MM.1S (cell line): ENCODE measurements at places on chromosomes 4 and X.

- no peak for DNase-seq
Observed at GRCh38 chr4:152273343-152273742, 262.5 kb downstream of the FBXW7 start.

DNA sequence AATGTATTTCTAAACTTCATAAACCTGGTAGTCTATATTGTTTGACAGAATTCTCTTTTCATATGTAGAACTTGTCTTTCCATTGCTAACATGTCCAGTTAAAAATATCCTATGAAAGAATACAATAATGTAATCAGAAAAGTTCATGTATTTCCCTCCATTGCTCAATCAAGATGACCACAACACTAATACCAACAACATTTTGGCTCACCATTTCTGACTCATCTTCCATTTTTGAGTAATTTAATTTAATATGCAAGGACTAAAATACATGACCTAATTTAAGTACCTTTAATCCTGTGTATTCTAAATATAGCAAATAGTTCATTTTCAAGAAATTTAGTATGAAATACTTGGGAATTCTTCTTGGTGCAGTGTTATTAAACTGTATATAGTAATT is 239.5 kb upstream of the GPC4 start:
- no peak for DNase-seq

DNA sequence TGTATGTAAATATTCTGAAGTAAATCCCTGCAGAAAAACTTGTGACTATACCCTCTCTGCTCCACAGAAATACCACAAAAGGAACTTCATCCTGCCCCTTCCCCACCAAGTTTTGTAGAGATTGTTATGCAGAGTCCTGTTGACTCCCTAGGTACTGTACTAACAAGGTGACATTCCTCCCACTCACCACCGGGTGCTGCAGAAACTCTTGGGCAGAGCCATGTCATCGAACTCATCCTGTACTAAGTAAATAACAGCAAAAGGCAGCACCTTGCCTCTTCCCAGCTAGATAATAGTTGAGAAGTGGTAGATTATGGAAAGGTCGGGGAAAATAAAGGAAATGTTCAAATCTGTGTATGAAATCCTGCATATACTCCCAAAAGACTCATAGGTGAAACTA is 233.3 kb downstream of the STPG2 start:
- DNase-seq, result peak; percentile 12

DNA sequence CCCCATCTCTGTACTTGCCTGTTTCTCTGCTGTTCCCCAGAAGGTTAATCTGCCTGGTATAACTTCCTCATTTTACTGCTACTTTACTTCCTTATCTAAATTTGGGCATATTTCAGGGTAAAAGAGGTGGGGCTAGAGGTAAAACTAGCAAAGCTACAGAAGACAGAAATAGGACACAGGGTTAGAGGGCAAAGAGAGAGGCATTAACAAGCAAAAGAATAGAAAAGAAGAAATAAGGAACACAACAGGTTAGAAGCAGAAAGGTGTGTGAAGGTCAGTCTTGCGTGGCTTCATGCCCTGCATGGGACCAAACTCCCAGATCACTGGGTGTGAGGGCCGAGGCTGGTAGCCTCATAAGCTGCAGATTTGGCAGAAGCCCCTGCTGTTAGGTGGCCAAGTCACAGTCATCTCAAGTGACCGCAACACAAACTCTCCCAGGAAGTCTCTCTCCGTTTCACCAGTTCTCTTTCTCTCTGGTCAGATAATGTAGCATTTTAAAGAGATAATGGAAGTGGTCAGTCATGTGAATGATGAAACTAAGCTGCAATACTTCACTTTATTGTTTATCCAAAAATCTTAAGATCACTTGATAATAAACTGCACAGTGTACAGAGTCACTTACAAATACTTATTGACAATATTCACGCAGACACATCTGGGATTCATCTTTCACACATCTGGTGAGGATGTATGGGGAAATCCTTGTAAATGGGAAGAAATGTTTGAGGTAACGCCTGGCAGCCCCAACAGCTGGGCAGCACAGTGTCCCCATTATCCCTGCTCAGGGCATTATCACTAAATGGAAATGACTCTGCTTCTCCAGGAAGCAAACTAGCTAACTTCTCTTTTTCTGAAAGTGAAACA is 16.4 kb downstream of the TMEM154 start:
- DNase-seq, result peak; percentile 60

GRCh38 chr4:147785129-147785528 is 53.2 kb downstream of the ARHGAP10 start:
- DNase-seq, result no peak

DNA sequence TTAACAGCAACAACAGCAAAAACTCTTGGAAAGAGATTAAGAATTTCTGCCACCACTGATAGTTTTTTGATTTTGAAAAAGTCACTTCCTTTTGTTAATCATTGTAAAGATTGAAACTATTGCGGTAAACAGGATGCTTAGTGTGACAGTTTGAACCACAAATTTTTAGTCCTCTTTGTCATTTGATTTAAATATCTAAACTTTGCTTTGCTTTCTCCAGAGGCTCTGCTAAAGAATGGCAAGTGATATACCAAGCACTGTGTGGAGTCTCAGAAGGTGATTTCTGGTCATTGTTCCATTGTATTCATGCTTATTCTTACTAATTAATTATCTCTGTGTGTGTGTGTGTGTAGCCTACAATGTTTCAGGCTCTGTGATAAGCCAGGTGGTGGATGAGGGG is 155.6 kb downstream of the BMPR1B start:
- peak; percentile 16 for DNase-seq

- DNase-seq, result peak; percentile 52
Observed at GRCh38 chr4:99404595-99405287, 30.4 kb downstream of the ADH7 start.

GRCh38 chr4:179803857-179804256 is 2361.6 kb upstream of the AGA start:
- DNase-seq, result no peak

DNA sequence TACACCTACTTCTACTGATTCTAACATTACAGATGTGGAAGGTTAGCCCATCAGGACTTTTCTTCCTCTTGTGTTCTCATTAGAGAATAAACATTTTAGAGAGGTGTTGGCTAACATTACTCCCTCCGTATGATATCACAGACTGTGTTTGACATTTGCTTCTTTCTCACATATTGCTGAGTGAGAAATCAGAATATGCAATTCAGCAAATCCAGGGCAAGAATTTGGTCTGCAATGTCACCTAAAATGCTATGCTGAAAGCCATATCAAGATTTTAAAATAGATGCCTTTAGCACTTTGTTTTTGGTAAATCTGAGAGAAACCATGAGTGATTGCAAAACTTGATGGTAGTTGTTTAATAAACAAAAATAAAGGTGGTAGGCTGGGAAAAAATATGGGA is 319.1 kb downstream of the C4orf33 start:
- no peak for DNase-seq

DNA sequence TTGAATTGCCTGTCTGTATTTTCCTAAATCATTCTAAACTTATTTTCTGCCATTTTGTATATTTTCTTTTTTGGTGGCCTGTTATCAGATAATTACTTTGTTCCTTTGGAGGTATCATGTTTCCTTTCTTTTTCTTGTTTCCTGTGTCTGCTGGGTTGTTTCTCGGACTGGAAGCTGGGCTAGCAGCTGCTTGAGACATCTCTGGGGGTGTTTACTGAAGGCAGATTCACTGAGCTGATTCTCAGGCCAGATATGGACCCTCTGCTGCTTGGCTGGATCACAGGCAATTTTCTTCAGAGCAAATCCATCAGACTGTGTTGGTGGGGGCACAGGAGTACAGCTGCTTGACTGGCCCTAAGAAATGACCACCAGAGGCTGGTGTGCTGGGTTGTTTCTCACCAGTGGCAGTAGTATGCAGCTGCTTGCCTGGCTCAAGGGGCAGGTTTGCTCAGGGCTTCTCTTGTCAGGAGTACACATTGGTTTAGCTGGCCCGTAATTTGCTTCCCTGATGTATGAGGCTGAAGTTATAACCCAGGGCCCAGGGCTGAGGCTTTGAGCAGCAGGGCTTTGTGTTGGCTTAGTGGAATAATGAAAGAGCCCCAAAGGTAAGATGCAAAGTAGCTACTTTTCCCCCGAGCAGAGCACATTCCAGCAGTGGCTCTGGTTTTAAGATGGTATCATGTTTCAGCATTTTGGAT is 680.6 kb downstream of the TECRL start:
- no peak for DNase-seq

DNA sequence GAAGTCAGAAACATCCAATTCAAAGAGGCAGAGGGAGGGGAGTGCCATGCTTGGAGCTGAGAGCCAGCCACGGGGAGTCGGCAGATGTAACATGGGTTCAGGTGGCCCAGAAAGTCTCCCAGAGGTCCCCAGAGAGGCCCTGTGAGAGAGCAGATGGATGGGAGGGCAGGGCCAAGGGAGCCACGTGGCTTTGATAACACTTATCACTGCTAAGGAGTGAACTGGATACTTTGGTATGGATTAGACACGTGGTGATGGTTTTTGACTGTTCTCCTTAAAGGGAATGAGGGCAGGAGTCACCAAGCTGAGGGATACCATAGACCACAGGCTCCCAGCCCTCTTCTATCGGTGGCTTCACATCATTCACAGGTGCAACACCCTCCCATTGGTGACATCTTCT is 13.7 kb downstream of the CCKAR start:
- no peak for DNase-seq

GRCh38 chr4:165512424-165512823 is 133.6 kb downstream of the CPE start:
- DNase-seq, result no peak

- DNase-seq, result no peak
Observed at GRCh38 chr4:5782829-5783476, 72.0 kb downstream of the EVC start.

DNA sequence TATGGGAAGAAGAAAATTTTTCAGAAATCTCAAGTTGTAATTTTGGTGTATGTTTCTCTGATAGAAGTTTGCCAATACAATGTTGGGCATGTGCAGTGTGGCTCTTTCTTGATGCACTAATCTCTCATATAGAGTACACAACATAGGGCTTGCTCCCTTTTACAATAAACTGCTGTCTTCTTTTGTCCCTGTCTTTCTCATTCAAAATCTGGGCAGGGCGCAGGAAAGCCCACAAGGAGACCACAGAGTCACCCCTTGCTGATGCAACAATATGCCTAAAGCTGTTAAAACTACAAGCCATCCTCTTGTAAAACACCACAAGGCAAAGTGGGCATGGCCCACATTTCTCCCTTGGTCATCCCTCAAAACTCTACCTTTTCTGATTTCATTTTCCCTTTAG is 63.4 kb upstream of the TBC1D9 start:
- no peak for DNase-seq

DNA sequence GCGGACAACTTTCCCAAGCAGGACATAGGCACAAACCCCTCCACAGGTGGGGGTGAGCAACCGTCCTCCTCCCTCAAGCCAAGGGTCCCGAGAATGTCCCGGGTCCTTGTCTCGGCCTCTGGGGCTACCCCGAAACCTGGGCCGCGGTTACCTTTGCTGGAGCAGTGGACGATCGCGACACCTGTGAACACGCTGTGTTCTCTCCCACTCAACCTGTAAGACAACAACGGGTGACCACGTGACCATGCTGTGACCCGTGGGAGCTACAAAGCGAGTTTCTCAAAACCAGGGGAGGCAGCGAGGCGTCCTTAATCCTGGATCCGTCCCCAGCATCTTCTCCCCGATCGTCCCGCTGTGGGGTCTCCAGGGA is 17.9 kb downstream of the ASMTL start:
- no peak for DNase-seq

DNA sequence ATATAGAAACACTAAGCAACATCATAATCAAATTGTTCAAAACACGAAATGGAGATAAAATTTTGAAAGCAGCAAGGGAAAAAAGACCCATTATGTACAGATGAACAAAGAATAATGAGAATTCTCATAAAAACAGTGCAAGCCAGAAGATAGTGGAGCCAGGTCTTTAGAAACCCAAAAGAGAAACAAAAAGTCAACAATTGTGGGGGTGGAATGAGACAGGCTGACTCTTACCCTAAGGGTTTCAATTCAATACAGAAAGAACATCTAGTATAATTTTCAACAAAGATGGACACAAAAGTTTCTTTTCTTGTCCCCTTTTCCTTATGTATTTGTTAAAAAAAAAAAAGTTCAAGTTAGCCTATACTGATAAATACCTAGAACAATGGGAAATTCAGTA is 34.0 kb upstream of the MAGEB2 start:
- peak; percentile 8 for DNase-seq

DNA sequence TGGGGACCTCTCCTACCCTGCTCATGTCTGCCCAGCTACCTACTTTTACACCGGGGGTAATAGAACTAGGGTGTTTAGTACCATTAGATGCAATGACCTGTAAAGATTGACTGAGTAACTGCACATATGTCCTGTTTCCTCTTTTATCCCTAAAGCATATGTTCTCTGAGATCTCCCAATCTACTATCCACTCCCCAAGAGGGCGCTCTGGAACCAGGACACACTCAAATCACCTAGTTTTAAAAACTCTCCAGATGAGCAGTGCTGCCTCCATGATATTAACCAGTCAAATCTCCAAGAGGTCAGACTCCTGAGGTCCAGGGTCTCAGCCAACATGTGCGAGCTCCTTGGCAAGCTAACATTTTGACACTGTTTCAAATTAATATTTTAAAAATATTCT is 87.0 kb upstream of the TSPAN5 start:
- no peak for DNase-seq

- no peak for DNase-seq
Observed at GRCh38 chrX:9188117-9188516, 154.2 kb upstream of the FAM9B start.

DNA sequence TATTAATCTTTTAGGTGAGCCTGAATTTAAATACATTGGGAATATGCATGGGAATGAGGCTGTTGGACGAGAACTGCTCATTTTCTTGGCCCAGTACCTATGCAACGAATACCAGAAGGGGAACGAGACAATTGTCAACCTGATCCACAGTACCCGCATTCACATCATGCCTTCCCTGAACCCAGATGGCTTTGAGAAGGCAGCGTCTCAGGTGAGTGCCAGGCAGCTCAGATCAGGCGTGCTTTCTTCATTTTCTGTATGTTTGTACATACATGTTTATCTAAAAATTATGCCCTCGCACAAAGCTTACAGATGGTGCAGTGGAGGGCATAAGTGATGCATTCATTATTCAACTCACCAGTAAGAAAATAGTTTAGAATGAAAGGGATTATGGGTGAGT is 85.6 kb downstream of the CPE start:
- DNase-seq, result no peak
